ENCODE measurements at places on chromosomes 5 and 9. TPM values are rescaled to one million over a fixed set of nuclear protein-coding genes. Genes with fewer than 3 reads are reported as not detected.
A peak's percentile ranks its signal among the peaks of the same experiment; 100 is the strongest.

The SMIM33 gene
- total RNA-seq = not detected

The GLE1 gene
- 17.6 TPM for total RNA-seq

The CNTFR gene
- 3.5 TPM for total RNA-seq

The C1QTNF3 gene
- total RNA-seq = 3.2 TPM

The GABRG2 gene
- total RNA-seq = 0.24 TPM

The SIT1 gene
- total RNA-seq = not detected

The CCL27 gene
- 0.43 TPM for total RNA-seq

The ARID3C gene
- total RNA-seq = 0.26 TPM

The PCBD2 gene
- total RNA-seq = 10.4 TPM

The RANBP3L gene
- total RNA-seq = not detected

The FPGS gene
- 42.4 TPM for total RNA-seq

The PAPPA gene
- total RNA-seq = 11.0 TPM

The ISL1 gene
- 39.4 TPM for total RNA-seq

The ADAMTS2 gene
- 7.7 TPM for total RNA-seq

The NRG2 gene
- total RNA-seq = 1.4 TPM

- no peak overlapping the region for H3K27ac ChIP-seq
- H3K4me1 ChIP-seq = peaks cover 38% of the 10 kb centered on the region
- H3K36me3 ChIP-seq = no peaks in the 10 kb centered on the region
- H3K27me3 ChIP-seq = peaks cover 27% of the 10 kb centered on the region
These were observed 2.2 kb upstream of the LPAR1 start for GRCh38 chr9:111040494-111040893.

GRCh38 chr5:168207450-168208029 is 83.9 kb upstream of the WWC1 start:
- no peak overlapping the region for H3K27ac ChIP-seq
- H3K27me3 ChIP-seq = peaks cover 3% of the 10 kb centered on the region
- H3K4me3 ChIP-seq = no peak overlapping the region
- DNase-seq = no peak
- peaks cover 14% of the 10 kb centered on the region for H3K36me3 ChIP-seq
- H3K4me1 ChIP-seq = peaks cover 12% of the 10 kb centered on the region

DNA sequence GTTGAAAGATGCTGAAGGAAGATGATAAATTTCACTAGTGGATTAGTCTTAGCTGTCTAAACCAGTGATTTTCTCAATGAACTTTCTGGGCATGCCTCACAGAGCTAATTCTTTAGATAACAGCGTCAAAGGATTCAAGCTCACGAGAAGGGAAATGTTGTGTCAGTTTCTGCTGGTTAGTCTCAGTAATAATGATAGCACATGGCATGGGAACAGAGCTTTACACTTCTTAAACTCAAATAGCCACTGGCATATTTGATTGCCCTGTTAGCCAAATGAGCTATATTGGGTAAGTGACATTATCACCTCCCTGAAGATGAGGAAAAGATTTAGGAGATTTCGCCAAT is 139.3 kb upstream of the NR3C1 start:
- peak overlapping the region; percentile 36 for H3K27ac ChIP-seq
- peaks cover 26% of the 10 kb centered on the region for H3K4me1 ChIP-seq
- H3K27me3 ChIP-seq = no peaks in the 10 kb centered on the region
- no peak for DNase-seq
- no peaks in the 10 kb centered on the region for H3K36me3 ChIP-seq

DNA sequence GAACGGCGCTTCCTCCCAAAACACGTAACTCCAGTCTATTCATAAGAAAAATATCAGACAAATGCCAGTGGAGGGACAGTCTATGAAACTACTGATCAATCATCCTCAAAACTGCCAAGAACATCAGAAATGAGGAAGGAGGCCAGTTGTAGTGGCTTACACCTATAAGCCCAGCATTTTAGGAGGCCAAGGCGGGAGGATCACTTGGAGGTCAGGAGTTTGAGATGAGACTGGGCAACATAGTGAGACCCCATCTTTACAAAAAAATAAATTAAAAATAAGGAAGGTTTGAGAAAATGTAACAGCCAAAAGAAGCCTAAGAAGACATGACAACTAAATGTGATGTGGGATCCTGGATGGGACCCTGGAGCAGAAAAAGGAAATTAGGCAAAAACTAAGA is 58.9 kb upstream of the MIER3 start:
- H3K27ac ChIP-seq = no peak overlapping the region
- H3K27me3 ChIP-seq = no peaks in the 10 kb centered on the region
- H3K36me3 ChIP-seq = no peaks in the 10 kb centered on the region

- H3K4me1 ChIP-seq = no peaks in the 10 kb centered on the region
- DNase-seq = no peak
- H3K4me3 ChIP-seq = no peak overlapping the region
- no peak overlapping the region for H3K27ac ChIP-seq
- no peaks in the 10 kb centered on the region for H3K36me3 ChIP-seq
These were observed 13.4 kb downstream of the ELOVL7 start for GRCh38 chr5:60830581-60831127.

DNA sequence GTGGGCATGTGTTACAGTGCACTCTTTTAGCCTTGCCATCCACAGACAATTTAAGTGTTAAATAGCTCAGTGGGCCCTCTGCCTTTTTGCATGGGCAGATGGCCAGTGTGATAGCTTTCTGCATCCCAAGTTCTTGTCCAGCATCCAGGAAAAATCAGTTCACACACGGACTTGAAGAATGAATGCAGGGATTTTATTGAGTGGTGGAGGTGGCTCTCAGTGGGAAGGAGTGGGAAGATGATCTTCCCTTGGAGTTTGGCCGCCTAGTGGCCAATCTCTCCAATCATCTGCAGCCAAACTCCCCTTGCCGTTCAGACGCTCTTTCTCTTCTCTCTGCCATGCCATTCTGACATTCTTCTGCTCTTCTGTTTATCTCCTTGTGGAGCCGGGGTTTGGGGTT is 322.4 kb upstream of the GRAMD2B start:
- H3K27ac ChIP-seq = no peak overlapping the region
- H3K4me1 ChIP-seq = peaks cover 12% of the 10 kb centered on the region
- DNase-seq = no peak
- no peaks in the 10 kb centered on the region for H3K36me3 ChIP-seq
- H3K4me3 ChIP-seq = no peak overlapping the region
- H3K27me3 ChIP-seq = peaks cover 7% of the 10 kb centered on the region

DNA sequence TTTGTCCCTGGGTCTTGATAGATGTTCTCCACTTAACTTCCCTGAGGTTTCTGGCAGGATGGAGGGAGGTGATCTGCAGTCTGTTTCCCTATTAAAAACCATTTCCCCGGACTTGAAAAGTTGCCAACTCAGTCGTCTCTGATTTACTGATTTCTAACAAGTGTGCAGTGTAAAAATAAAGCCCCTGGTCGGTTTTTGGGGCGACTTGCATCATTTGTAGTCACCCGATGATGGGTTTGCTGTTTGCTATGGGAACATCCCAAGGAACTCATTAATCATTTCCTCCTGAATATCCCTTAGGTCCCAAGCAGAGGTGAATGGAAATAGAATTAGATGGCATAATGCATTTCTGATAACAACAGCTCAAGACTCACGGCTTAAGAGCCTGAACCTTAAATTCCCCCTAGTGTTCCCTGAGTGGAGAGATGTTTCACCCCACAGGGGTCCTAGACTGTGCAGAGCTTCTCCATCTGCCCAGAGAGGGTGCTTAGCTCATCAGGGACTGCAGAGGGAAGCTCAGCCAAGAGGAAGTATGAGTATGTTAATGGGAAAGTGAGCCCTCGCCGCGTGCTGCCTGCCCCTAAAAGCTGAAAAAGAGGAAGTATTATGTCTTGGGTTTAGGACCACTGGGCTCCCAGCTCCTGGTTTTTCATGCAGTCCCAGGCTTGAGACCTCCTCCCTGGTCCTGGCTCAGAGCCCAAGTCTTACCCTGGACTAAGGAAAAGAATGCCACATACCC is 115.1 kb upstream of the DAP start:
- H3K27me3 ChIP-seq = peaks cover 40% of the 10 kb centered on the region
- no peak overlapping the region for H3K4me3 ChIP-seq
- no peak for DNase-seq
- peaks cover 19% of the 10 kb centered on the region for H3K4me1 ChIP-seq
- no peaks in the 10 kb centered on the region for H3K36me3 ChIP-seq

GRCh38 chr5:173547579-173547978 is 68.9 kb downstream of the BOD1 start:
- H3K4me3 ChIP-seq = no peak overlapping the region
- H3K36me3 ChIP-seq = no peaks in the 10 kb centered on the region
- no peak for DNase-seq
- no peaks in the 10 kb centered on the region for H3K4me1 ChIP-seq
- peaks cover 23% of the 10 kb centered on the region for H3K27me3 ChIP-seq

GRCh38 chr5:39760385-39761198 is 335.8 kb upstream of the DAB2 start:
- H3K36me3 ChIP-seq = no peaks in the 10 kb centered on the region
- no peak overlapping the region for H3K27ac ChIP-seq
- H3K4me3 ChIP-seq = no peak overlapping the region
- no peaks in the 10 kb centered on the region for H3K4me1 ChIP-seq
- DNase-seq = no peak

- no peak overlapping the region for H3K4me3 ChIP-seq
- no peak for DNase-seq
- H3K27ac ChIP-seq = no peak overlapping the region
- H3K36me3 ChIP-seq = no peaks in the 10 kb centered on the region
- no peaks in the 10 kb centered on the region for H3K4me1 ChIP-seq
- no peaks in the 10 kb centered on the region for H3K27me3 ChIP-seq
These were observed 16.2 kb downstream of the PGGT1B start for GRCh38 chr5:115246361-115246991.

DNA sequence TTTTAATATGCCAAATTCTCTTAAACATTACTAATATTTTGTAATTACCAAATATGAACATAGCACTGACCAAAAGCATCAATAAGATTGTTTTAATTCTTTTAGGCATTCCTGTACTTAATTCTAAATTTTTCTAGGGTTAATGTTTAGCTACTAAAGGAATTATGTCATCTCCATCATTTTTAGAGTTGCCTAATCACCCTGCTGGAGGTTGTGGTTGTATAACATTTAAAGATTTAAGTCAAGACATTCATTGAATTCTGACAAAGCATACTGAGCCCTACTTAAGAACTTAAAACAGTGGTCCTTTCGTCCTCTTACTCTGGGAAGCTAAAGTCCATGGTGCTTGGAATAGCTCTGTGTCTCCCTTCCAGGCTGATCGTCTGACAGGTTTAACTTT is 28.1 kb upstream of the DAB2 start:
- H3K36me3 ChIP-seq = no peaks in the 10 kb centered on the region
- H3K4me3 ChIP-seq = no peak overlapping the region
- H3K27ac ChIP-seq = no peak overlapping the region
- H3K4me1 ChIP-seq = peaks cover 7% of the 10 kb centered on the region

GRCh38 chr5:124908581-124909451 is 162.4 kb upstream of the ZNF608 start:
- peak overlapping the region; percentile 27 for H3K27ac ChIP-seq
- H3K4me1 ChIP-seq = peaks cover 52% of the 10 kb centered on the region
- no peak for DNase-seq
- no peaks in the 10 kb centered on the region for H3K36me3 ChIP-seq

GRCh38 chr5:108148715-108149139 is 233.2 kb downstream of the FBXL17 start:
- no peaks in the 10 kb centered on the region for H3K36me3 ChIP-seq
- no peaks in the 10 kb centered on the region for H3K27me3 ChIP-seq
- DNase-seq = no peak
- H3K4me3 ChIP-seq = no peak overlapping the region

- H3K4me1 ChIP-seq = peaks cover 18% of the 10 kb centered on the region
- peak overlapping the region; percentile 28 for H3K4me3 ChIP-seq
- H3K36me3 ChIP-seq = no peaks in the 10 kb centered on the region
- H3K27me3 ChIP-seq = peaks cover 98% of the 10 kb centered on the region
- no peak for DNase-seq
- H3K27ac ChIP-seq = no peak overlapping the region
These were observed 6.1 kb upstream of the FOXB2 start for GRCh38 chr9:77013206-77013931.

GRCh38 chr5:124001036-124001615 is 489.1 kb downstream of the CSNK1G3 start:
- peaks cover 57% of the 10 kb centered on the region for H3K27me3 ChIP-seq
- H3K4me1 ChIP-seq = peaks cover 43% of the 10 kb centered on the region
- no peak overlapping the region for H3K27ac ChIP-seq
- DNase-seq = no peak
- peaks cover 2% of the 10 kb centered on the region for H3K36me3 ChIP-seq

GRCh38 chr5:105817914-105818313 is 1852.8 kb downstream of the EFNA5 start:
- no peak overlapping the region for H3K4me3 ChIP-seq
- no peaks in the 10 kb centered on the region for H3K36me3 ChIP-seq
- H3K27ac ChIP-seq = no peak overlapping the region
